DMS79 treated with DMSO at 0.1 percent for 48 hours (cell line): ENCODE measurements at places on chromosomes 16 and 17.

DNA sequence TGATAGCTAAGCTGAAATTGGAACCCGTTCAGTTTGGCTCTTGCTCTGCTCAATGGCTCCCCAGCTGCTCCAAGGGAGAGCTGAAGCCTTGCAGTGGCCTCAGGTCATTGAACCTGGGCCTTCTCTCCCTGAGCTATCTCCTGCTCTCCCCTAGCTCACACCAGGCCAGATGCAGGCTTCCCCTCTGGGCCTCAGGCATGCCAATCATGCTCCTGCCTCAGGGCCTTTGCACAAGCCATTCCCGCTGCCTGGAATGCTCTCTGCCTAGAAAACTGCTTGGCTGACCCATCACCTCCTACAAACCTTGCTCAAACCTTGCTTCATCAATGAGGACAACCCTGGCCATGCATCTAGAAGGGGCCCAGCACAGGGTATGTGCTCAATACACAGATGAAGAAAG is 16.7 kb upstream of the KRTAP17-1 start:
- DNase-seq: no peak

GRCh38 chr17:39640591-39641031 is 3.7 kb downstream of the STARD3 start:
- no peak for DNase-seq

GRCh38 chr16:28014851-28015250 is 48.7 kb downstream of the GSG1L start:
- DNase-seq: no peak

- DNase-seq: no peak
These were observed 35.0 kb downstream of the SNX29 start for GRCh38 chr16:12011565-12011964.

GRCh38 chr17:33116021-33116551 is 124.4 kb downstream of the SPACA3 start:
- peak; percentile 26 for DNase-seq
